ENCODE measurements at places on chromosomes 5 and 9. TPM values are rescaled to one million over a fixed set of nuclear protein-coding genes. Genes with fewer than 3 reads are reported as not detected.

The SIT1 gene
- polyA plus RNA-seq = 0.07 TPM

The TAF11L13 gene
- not detected for polyA plus RNA-seq

The PCDHGA9 gene
- polyA plus RNA-seq = 3.2 TPM

The GABRA1 gene
- 0.02 TPM for polyA plus RNA-seq

The BOD1 gene
- 69.1 TPM for polyA plus RNA-seq

Measured in fibroblast of lung (primary cell).